ENCODE measurements at places on chromosomes 1 and 21.
A peak's percentile ranks its signal among the peaks of the same experiment; 100 is the strongest.

- DNase-seq, result no peak
Observed at GRCh38 chr21:22351076-22351475, 1352.9 kb downstream of the NCAM2 start.

DNA sequence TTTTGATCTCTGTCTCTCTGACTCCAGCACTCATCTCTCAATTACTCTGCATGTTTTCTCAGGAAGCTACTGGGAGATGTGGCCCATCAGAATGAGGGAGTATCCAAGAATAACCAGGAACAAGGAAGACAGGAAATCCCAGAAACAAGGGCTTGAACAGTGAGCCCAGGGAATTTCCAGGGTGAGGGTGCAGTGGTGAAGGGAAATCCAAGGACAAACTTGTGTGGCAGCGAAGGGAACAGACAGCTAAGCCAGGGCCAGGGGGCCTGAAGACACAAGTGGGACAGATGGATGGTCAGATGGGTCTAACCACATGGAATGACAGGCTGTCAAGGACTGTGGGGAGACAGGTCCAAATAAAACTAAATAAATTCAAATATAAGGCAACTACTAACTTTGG, 121.8 kb upstream of the ERRFI1 start:
- no peak for DNase-seq

DNA sequence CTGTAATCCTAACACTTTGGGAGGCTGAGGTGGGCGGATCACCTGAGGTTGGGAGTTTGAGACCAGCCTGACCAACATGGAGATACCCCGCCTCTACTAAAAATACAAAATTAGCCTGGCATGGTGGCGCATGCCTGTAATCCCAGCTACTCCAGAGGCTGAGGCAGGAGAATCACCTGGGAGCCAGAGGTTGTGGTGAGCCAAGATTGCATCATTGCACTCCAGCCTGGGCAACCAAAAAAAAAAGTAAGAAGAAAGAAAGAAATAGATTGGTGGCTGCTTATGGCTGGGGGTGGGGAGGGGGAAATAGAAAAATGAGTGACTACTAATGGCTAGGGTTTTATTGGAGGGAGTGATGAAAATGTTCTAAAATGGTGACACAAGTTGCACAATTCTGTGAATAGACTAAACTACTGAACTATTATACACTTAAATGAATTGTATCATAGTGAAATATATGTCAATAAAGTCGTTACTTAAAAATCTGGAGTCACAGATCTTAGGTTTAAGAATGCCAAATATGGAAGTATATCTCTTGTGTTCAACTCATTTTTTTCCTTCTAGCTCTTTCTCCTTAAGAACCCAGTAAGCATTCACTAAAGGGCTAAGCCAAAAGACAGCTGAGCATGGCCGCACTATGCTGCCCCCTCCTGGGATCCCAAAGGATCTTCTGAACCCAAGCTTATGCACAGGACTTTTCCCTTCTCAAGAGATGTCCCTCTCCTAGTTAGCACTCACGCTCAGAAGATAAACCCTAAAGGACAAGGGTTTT, 3.2 kb upstream of the NPL start:
- peak; percentile 65 for DNase-seq

- DNase-seq, result no peak
Observed at GRCh38 chr1:196305216-196305615, 303.0 kb downstream of the KCNT2 start.
